ENCODE measurements at places on chromosomes 16 and 17. TPM values are rescaled to one million over a fixed set of nuclear protein-coding genes. Genes with fewer than 3 reads are reported as not detected.

GRCh38 chr17:77291591-77292386 is 151.0 kb downstream of the SEC14L1 start:
- DNase-seq = no peak

DNA sequence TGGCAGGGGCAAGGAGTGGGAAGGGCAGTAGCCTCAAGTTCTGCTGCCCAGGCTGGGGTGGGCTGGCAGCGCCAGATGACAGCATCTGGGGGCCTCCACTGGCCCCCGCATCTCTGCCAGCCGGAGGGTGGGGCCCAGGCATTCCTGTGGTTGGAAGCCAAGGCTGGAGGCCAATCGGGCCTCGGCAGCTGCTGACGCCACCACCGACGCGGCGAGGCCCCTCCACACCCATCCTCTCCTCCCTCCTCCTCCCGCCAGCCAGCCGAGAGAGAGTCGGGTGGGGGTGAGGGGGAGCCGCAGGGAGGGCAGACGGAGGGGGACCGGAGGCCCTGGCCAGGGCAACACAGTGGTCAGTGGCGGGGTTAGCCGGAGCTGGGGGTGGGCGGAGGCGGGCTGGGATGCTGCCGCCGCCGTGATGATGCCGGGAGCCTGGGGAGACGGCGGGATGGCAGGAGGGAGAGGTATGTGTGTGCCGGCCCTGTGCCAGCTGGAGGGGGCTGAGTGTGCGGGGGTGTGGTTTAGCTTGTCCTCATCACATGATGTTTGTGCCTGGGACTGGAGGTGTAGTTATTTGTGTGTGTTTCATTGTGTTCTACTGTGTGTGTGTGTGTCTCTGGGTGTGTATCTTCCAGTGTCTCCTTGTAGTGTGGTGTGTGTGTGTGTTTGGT is 36.6 kb downstream of the ARHGAP23 start:
- DNase-seq = no peak

DNA sequence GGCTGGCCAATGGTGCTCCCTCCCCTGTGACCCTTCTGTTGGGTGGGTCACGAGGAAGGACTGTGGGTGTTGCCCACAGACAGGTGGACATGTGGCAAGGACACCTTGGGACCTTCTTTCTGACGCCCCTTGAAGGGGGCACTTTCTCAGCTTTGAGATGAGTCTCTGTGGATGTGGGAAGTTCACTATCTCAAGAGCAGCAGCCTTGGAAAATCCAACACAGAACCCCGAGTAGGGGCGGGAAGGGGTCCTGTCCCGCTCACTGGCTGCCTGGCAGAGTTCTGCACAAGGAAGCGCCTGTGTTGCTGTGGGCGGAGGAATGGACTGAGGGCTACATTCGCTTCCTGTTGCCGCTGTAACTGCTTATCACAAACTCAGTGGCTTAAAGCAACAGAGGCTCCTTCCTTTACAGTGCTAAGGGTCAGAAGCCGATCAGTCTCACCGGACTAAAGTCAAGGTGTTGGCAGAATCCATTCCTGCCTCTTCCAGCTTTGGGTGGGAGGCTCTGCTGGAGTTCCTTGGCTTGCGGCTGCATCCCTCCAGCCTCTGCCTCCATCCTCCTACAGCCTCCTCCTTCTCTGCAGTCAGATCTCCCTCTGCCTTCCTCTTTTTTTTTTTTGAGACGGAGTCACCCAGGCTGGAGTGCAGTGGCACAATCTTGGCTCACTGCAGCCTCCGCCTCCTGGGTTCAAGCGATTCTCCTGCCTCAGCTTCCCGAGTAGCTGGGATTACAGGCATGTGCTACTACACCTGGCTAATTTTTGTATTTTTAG is 305.2 kb downstream of the SEC14L1 start:
- DNase-seq = no peak

DNA sequence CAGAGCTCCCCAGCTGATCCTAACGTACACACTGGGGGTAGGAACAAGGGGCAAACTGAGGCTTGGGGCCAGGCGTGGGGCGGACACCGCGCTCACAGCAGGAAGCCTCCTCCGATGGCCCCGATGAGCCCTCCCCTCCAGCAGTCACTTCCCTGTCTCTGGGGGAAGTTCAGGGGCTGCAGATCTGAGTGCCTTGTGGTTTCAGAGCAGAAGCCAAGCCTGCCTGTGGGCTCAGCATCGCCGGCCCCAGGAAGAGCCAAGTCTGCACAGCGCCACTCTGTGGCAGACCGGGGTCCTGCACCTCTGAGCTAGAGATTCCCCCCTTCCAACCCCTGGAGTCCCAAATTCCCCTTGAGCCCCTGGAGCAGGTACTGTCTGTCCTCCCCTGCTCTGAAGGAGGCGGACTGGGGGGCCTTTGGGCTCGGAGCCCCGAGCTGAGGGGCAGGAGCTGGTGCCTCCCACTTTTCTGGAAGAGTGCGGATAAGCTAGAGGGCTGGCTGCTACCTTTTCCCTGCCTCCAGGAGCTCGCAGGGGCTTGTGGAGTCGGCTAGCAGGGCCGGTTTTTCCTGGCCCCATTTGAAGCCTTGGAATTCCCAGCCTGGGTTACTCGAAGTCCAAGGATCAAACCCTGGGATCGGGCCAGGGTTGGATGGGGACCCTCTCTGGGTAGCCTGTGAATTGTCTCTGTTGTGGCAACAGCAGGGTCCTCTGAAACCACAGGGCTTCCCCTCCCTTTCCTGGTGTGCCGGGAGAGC is 2.9 kb downstream of the GSE1 start:
- DNase-seq = peak; percentile 74

Gene TPSG1
- total RNA-seq = not detected

Gene MT1A
- total RNA-seq = not detected

GRCh38 chr16:15690296-15690695 is 40.3 kb downstream of the NDE1 start:
- DNase-seq = no peak

DNA sequence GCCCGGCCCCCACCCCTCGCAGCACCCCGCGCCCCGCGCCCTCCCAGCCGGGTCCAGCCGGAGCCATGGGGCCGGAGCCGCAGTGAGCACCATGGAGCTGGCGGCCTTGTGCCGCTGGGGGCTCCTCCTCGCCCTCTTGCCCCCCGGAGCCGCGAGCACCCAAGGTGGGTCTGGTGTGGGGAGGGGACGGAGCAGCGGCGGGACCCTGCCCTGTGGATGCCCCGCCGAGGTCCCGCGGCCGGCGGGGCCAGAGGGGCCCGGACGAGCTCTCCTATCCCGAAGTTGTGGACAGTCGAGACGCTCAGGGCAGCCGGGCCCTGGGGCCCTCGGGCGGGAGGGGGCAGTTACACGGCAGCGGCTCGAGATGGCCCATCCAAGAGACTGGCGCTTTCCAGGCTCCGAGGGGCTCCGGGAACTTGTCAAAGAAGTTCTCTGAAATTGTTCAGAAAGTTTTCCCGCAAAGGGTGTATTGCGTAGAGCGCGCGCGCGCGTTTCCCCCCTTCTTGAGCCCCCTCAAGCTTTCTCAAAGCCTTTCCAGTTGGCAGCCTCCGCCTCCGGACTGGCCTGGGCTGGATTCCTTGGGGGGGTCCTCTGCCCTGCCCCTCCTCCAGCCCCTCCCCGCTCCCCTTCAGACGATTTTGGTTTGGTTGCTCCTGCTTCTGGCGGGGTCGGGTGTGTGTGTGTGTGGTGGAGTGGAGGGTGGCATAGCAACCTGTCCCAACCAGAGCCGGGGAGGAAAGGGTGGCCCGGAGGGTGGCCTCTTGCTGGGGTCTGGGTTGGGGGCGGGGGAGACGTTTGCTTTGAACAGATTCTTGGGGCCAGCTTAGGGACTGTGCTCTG is 504 bp downstream of the ERBB2 start:
- peak; percentile 31 for DNase-seq

Gene NMRAL1
- 48.7 TPM for total RNA-seq

GRCh38 chr16:11717811-11718210 is 24.8 kb downstream of the TXNDC11 start:
- DNase-seq = no peak

Gene ACSM2A
- total RNA-seq = not detected

DNA sequence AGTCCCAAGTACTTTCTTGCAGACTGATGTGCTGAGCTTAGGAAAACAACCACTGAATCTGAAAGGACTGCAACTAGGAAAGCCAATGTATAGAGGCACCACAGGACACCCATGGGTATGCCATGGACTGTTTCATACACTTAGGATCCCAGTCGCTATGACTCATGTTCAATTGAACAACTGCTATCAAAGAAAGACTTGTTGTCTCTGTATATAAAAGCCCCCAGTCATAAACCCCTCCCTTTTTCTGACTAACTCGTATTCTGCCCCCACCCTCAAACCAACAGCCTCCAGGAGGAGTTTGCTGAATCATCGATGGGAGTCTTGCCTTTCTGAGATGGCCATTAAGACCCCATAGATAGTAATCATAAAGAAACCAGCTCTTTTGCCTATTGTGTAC is 205.4 kb downstream of the ANKFN1 start:
- no peak for DNase-seq

GRCh38 chr16:66300501-66300900 is 66.0 kb upstream of the CDH5 start:
- no peak for DNase-seq

DNA sequence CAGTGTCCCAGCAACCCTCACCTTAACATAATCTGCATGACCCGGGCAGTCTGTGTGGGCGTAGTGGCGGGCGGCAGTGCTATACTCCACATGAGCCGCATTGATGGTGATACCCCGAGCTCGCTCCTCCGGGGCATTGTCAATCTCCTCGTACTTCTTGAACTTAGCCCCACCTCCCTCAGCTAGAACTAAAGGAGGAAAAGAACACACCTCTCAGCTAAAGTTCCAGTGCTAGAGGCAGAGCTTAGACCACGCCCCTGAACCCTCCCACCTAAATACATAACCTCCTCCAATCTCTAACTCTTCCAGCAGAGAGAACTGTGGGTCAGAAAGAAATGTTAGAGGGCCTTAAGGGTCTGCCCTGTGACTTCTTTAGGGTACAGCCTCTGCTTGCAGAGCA is 855 bp downstream of the TUFM start:
- no peak for DNase-seq

- DNase-seq = no peak
Measured at GRCh38 chr17:49775546-49776260, 11.8 kb upstream of the FAM117A start.

DNA sequence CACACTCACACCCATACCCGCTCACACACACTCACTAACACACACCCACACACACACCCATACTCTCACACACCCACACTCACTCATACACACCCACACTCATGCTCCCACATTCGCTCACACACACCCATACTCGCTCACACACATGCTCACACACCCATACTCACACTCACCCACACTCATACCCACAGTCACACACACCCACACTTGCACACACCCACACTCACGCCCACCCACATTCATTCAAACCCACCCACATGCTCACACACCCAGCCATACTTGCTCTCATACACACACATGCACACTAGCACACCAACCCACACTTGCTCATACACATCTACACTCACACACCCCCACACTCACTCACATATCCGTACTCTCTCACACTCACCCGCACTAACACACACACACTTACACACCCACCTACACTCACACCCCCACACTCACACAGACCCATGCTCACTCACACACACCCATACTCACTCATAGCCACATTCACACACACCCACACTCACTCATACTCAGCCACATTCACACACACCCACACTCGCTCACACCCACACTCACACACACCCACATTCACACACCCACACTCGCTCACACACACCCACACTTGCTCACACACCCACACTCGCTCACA is 322.4 kb upstream of the N4BP1 start:
- no peak for DNase-seq

Gene CTRB2
- total RNA-seq = not detected

Gene ASIC2
- 0.29 TPM for total RNA-seq

Gene TMEM100
- total RNA-seq = 1.2 TPM

GRCh38 chr17:80382446-80382845 is 32.5 kb upstream of the ENDOV start:
- no peak for DNase-seq

GRCh38 chr16:28967156-28967555 is 7.4 kb upstream of the SPNS1 start:
- DNase-seq = no peak

DNA sequence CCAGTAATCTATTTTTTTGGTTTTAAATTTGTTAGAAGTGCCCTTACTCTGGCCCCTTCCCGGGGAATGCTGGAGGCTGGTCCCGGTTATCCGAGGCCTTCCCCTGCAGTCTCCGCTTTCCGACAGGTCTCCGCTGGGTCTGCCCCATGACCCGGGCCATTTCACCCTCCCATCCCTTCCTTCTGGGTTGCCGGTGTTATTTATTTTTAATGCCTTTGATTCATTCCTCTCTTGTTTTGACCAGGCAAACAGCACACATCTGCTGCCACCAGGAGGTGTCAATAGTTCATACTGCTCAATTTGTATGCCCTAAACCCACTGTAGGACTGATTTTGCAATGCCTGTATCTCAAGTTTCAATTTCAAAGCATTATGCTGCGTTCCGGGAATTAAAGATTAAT is 113.2 kb upstream of the IRX5 start:
- no peak for DNase-seq

- no peak for DNase-seq
Measured at GRCh38 chr17:78120537-78120936, 8.0 kb downstream of the TMC6 start.

Gene THRA
- total RNA-seq = 21.3 TPM

GRCh38 chr16:74448990-74449389 is 27.7 kb upstream of the CLEC18B start:
- no peak for DNase-seq

DNA sequence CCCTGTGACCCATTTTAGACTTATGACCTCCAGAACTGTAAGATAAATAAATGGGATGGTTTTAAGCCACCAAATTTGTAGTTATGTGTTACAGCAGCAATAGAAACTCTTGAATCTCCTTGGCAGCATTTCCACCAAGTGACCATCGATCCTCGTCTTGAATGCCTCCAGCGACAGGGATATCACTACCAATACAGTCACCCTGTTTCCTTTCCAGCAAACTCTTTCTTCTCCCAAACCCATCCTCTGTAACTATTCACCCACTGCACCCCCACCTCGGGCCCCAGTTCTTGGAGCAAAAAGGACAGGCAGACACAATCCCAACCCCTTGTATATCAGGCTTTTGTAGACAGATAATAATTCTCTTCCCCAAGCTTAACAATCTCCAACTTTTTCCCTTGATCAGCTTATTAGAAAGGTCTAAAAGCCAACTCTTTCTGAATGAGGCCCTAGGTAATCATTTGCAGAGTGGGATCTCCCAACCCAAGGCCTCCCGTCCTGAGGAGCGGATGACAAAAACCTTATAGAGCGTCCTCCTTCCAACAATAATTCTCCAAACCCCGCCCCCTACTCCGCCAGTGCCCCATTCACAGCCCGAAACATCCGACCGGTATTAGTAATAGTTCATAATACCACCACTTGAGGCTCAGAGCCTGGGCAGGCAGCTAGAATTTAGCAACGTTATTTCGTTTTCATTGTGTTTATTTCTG is 14.7 kb upstream of the PLLP start:
- DNase-seq = no peak

Data from progenitor cell of endocrine pancreas (in vitro differentiated cells).